ENCODE measurements at places on chromosomes 7 and 10.
A peak's percentile ranks its signal among the peaks of the same experiment; 100 is the strongest.

DNA sequence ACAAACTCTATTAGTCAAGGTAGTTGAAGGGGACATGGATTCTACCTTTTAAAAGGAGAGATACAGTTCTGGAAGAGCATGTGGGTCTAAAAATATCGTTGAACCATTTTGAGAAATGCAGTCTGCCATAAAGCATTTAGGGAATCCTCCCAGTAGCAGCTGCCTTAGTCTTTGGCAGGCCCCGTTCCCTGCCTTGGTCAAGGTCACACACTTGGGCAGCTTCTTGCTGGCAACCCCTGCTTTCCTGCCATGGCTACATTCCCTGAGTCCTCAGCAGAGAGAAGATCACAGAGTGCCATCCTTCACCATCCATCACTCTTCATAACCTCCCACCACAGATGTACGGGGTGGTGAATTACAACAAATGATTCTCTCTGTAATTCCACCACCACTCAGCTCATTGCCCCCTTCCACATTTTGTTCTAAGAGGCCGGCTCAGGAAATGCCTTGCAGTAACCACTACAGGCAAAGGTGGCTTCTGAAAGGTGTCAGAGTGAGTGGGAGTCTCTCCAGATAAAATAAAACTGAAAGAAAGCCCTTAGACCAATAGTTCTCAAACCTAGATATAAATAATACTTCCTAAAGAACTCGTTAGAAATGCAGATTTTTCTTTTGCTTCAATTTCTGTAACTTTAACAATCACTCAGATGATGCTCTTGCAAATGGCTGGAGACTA, 121.4 kb upstream of the STK17A start:
- DNase-seq, result no peak

DNA sequence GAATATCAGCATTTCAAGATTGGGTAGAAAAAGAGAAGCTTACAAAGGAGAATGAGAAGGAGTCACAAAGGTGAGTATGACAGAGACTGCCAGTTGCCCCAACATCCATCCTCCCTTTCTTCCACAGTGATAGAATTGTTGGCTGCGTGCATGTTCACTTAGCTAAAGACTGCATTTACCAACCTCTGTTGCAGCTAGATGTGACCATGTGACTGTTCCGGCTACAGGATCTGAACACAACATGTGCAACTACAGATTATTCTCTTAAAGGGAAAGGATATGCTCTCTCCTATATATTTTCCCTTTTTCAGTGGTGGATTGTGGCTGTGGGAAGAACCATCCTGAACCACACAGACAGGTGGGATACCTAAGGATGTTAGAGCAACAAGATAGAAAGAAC, 60.5 kb upstream of the ZNRF2 start:
- DNase-seq, result no peak

- peak; percentile 68 for DNase-seq
Observed at GRCh38 chr7:14761510-14762296, 140.8 kb downstream of the DGKB start.

DNA sequence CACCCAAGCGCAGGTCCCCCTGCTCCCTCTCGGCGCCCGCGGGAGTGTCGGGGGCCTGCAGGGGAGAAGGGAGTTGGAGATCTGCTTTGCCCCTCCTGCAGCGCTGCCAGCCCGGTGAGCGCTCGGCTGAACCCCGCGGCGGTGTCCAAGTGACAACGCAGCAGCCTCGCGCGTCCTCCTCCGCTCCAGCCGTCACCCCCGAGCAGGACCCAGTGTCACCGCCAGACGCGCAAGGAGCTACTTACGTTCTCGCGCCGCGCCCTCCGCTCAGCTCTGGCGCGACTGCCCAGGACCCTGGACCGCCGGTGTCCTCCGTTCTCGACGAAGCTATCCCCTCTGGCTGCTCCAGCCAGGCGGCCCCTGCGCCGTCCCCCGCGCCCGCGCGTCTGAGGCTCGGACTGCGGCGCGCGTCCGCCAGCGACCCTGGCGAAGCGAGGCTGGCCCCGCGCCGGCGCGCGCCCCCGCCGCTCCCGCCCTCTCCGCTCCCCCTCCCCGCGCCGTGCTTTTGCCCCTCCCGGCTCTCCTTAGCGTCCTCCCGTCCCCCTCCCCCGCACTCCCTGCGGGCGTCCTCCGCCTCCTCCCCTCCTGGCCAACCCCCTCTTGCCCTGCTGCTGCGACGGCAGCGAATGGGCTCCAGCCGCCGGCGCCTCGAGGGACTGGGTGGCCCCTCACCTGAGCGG, at the start of gene NRCAM:
TSS of gene NRCAM (minus strand) at position 439 of the 680 bp plus-strand sequence. CDS start 216,372 bp downstream, outside the sequence.
- DNase-seq, result peak; percentile 26

GRCh38 chr10:7686351-7687171, 16.6 kb upstream of the ITIH2 start:
- DNase-seq, result no peak

DNA sequence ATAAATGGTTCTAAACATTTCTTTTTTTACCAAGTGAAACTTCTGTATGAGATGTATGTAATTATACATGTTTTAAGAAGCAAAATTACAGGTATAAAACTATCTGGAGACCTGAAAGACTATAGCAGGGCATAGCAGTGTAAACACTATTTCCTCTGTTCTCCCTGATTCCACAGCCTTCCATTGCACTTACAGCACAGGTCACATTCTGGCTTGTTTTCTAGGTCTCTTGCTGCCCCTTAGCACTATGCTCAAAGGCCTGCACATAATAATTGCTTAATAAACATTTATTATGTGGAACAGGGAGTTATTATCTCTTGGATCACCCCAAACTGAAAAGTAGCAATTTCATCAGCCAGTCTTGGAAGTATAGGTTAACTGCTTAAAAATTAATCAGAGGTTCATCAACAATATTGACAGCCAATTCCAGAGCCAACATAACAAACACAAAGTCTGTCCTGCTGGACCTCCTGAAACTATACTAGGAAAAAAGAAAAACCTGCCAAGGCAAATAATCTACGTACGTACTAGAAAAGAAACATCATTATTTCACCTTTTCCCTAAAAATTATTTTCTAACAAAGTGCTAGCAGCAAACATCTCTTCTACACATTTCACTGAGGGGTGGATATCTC, 43.2 kb downstream of the PANK1 start:
- DNase-seq, result no peak

DNA sequence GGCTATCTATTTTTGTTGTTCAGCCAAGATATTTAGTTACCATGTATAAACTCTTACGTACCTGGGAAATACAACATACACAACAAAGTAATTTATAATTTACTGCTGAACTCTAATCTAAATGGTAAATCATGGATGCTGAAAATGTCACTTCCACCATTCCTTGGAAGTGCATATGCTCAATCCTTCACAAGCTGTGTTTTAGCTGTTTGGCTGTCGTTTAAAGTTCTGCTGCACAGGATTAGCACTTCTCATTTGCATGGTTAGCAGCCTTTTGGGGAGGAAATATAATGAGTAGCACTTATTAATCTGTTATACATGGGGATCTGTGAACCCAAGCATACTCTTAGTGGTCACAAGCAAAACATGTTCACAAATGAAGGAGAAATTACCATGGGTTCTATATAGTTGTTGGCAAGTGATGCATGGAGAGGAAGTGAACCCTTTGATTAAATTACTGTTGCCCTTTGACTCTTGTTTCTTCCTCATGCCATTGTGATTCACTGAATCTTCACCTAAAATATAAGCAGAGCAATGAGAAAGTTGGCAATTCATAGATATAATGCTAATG, 18.5 kb downstream of the PIK3CG start:
- DNase-seq, result no peak

GRCh38 chr10:70066190-70066589, 13.5 kb downstream of the MACROH2A2 start:
- DNase-seq, result no peak

DNA sequence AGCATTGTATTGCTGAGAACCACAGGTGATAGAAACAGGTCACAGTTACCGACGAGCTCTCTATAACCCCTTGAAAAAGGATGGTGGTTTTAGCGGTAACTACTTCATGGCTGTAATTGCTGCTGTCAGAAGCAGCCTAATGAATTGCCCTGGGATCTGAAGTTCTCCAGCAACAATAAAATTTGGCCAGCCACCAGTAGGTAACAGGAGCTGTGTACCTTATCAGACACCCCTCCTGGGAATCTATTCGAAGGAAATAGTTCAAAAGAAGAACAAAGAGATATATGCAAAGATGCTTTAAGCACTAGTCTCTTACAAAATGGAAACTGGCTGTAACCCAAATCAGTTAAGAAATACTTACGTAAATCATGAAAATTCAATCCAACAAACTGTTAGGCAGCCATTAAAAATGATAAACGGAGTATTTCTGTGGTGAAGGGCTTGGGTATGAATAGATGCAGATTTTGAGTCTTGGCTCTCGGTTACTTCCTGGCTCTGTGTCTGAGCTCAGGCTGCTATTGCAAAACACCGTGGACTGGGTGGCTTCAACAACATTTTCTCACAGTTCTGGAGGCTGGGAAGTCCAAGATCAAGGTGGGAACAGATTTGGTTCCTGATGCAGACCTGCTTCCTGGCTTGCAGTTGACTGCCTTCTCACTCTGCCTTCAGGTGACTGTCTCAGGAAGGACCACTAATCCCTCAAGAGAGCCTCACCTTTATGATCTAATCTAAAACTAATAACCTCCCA, 1.6 kb downstream of the MSRB2 start:
- peak; percentile 43 for DNase-seq

GRCh38 chr10:132511121-132512051, 26.2 kb upstream of the INPP5A start:
- no peak for DNase-seq

GRCh38 chr10:60614363-60614762, 163.9 kb upstream of the CDK1 start:
- DNase-seq, result no peak

- no peak for DNase-seq
Observed at GRCh38 chr7:86768394-86768793, 124.7 kb downstream of the GRM3 start.

GRCh38 chr10:79128923-79129305, 60.1 kb downstream of the ZMIZ1 start:
- no peak for DNase-seq

DNA sequence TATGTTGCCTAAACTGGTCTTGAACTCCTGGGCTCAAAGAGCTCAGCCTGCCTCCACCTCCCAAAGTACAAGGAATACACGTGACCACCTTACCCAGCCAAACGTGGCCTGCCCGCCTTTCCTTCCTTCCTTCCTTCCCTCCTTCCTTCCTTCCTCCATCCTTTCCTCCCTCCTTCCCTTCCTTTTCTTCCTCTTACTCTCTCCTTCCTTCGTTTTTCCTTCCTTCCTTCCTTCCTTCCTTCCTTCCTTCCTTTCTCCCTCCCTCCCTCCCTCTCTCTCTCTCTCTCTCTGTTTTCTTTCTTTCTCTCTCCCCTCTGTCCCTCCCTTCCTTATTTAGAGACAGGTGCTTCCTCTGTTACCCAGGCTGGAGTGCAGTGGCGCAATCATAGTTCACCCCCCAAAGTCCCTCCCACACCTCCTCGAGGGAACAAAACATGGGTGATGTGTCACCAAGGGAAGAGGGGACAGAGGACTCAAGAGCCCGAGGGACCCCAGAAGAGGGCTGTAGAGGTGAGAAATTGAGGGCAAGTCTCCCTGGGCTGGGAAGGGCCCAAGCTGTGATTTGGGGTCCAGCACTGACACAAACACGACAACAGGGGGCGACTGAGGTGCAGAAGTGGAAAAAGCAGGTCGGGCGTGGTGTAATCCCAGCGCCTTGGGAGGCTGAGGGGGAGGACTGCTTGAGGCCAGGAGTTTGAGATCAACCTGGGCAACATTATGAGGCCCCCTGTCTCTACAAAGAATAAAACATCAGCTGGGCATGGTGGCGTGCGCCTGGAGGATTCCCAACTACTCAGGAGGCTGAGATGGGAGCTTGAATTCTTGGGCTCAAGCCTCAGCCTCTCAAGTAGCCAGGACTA, 28.1 kb downstream of the EPHB4 start:
- peak; percentile 70 for DNase-seq

DNA sequence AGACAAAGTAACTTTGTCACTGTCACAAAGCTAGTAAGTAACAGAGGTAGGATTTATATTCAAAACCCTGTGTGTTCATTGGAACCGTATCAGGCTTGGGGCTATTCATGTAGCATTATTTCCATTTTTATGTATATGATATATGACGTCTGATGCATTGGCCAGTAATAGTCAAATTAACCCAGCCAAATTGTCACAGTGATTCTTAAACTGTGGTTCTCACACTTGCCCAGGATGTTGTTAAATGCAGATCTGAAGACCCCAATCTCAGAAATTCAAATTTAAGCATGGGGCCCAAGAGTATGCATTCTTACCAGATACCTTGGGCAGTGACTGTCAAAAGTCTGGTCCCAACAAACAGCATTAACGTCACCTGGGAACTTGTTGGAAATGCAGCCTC, 63.9 kb downstream of the C1GALT1 start:
- DNase-seq, result no peak

- DNase-seq, result no peak
Observed at GRCh38 chr7:128172151-128172550, 68.9 kb upstream of the LEP start.

DNA sequence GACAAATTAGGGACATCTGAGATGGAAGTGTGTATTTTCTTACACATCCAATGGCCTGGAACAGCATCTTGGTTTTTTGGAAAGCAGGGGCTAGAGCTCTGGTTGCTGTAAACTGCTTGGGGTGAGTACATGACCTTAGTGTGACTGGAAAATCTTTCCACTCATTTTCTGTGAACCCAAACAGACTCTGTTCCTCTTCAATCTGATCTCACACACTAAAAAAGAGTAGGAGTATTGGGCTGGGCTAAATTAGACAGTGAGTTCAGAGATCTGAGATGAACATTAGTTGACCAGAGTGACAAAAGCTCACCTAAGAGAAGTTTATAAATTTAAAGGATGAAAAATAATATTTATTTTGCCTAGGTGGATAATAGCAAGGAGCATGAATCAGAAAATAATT, 59.2 kb downstream of the OR13A1 start:
- DNase-seq, result no peak

DNA sequence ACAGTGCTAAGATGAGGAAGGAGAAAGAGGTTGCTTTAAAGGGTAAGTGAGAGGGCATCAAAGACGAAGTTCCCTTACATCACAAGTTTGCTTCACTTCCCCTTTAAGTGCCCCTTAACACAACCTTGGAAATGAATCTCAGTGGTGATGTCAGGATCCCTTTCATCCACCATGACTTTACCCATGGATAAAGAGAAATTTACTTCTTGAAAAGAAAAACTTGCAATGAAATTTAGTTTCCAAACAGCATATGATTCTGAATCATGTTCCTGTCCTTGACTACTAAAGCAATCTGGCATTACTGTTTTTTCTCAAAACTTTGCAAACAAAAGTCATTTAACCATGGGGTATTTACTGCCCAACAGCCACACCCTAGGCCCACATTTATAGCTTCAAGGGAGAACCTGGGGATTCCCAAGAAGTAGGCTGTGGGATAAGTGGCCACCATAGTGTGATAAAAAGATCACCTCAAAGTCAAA, 135.9 kb downstream of the ITGB8 start:
- DNase-seq, result no peak

DNA sequence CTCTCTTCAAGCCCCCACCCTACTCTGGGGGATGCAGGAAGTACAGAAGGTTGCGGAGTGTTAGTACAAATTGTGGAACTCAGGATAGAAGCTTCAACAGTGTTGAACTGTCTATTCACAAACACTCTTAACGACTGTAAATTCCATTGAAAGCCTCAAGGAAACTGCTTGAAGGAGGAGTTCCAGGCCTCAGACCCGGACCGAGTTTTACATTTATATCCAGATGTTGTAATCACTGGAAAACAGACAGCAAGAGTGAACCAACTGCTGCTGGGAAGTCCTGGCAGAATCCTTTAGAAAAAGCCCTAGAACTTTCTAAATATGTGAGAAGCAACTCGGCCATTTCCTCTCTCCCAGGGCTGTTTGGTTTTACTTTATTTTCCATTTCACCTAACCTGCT, 84.1 kb upstream of the LRRC18 start:
- DNase-seq, result no peak

All from EL (cell line).